Activated CD8-positive, alpha-beta T cell treated with anti-CD3 and anti-CD28 coated beads for 36 hours (primary cell): ENCODE measurements at places on chromosomes 1 and 21.

GRCh38 chr1:248697907-248698306, 4.7 kb downstream of the OR14I1 start:
- no peak for DNase-seq

- DNase-seq, result peak; percentile 77
Observed at GRCh38 chr1:78676347-78676982, 26.8 kb downstream of the IFI44 start.

DNA sequence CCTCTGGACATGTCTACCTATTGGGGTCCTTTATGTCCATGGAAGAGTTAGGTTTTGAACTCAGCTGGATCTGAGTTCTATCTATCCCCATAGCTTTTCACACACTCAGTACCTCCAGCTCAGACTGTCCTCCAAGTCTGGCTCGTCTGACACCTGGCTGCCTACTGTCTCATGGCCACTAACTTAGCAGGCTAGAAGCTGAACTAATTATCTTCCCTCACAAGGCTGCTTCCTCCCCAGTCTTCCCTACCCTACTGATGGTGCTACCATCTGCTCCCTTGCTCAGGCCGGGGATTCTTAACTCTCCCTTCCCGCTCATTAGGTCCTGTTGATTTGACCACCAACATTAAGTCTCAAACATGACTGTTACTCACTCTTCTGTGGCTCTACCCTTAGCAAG, 13.4 kb downstream of the VANGL2 start:
- no peak for DNase-seq

DNA sequence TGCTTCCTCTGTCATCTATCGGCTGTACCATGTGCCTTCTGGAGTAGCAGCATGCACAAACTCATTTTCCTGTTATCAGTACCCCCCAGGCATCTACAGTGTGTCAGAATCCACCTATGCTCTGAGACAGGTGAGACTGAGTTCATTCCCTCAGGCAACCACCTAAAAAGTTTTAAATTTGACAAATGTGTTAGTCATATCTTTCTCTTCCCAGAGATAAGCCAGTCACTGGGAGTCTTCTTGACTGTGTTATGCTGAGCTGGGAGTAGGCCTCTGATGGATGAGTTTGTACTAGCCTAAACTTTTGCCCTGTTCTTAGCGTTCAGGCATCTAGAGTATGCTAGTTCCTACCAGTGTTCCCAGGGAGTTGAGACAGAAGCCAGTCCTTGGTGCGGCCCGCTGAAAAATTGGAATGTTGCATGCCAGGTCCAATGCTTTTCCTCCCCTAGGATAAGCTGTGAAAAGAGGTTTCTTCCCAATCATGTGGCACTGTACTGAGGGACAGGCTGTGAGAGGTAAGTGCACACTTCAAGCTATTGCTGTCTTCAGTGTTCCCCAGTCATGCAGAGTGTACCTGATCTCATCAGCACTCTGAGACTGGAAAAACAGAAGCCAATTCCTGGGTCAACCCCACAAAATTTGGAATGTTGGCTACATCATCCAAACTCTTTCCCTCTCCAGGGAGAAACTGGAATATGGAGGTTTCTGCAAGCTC, 1202.3 kb downstream of the NCAM2 start:
- no peak for DNase-seq

DNA sequence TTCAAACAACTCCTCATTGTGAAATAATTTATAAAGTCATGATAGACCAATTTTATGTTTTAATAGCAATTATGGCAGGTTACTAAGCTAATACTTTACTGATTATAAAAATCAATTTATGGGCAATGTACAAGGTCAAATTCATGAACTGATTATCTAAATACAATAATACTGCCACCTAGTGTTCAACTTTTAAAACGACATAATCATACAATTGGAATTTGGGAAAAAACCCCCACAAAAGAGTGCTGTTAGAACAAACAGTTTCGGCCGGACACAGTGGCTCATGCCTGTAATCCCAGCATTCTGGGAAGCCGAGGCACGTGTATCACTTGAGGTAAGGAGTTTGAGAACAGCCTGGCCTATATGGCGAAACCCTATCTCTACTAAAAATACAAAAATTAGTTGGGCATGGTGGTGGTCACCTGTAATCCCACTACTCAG, 14.0 kb downstream of the GTF2B start:
- no peak for DNase-seq
